ENCODE measurements at places on chromosomes 3 and 15.

DNA sequence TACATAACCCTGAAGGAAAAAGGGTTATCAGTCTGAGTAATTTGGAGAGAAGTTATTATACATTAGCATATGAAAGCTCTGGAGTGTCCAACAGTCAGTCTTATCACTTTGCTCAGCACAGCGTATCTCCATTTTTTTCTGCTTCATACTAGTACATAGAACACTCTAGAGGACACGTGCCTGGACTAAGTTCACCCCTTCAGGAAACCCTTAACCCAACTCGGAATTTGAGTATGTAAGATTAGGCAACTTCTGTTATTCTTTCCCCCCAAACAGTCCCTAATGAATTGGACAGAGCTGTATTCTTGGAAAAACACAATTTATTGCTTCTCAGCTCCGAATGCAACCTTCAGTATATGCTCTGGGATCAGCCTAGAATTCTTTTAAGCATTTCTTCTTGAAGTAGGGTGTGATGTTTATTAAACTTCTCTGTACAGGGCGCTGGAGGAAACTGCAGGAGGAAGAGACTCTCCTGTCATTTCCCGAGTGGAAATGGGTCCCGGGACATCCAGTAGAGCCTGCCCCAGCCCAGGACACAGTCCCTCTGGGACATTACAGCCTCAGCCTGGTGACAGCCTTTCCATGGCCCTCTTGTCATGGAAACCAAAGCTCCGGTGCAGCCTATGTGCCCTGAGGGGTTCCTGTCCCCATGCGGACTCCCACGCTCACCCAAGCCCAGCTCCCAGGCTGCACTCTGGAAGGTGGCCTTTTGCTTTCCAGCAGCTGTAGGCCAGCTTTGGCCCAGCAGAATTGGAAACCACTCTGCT, 37.3 kb upstream of the CMTM8 start:
- peak; percentile 38 for DNase-seq

DNA sequence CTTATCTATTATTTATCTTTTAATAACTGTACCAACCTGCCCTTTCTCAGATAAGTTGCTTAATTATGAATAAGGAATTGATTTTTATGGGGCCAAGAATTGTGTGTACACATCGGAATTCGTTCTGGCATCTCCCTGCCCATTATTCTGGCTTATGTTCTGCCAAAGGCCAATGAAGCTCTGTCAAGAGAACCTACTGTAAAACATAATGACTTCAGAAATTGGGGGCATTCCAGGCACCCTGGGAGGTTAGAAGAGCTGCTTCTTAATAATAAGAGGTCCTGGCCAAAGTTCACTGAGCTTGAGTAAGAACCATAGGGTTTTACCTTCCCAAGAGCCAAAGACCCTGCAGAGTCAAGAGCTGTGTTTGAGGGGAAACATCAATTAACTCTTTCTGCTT, 261.7 kb downstream of the SLC9A9 start:
- no peak for DNase-seq

GRCh38 chr15:96716478-96716877, 386.0 kb downstream of the NR2F2 start:
- no peak for DNase-seq

DNA sequence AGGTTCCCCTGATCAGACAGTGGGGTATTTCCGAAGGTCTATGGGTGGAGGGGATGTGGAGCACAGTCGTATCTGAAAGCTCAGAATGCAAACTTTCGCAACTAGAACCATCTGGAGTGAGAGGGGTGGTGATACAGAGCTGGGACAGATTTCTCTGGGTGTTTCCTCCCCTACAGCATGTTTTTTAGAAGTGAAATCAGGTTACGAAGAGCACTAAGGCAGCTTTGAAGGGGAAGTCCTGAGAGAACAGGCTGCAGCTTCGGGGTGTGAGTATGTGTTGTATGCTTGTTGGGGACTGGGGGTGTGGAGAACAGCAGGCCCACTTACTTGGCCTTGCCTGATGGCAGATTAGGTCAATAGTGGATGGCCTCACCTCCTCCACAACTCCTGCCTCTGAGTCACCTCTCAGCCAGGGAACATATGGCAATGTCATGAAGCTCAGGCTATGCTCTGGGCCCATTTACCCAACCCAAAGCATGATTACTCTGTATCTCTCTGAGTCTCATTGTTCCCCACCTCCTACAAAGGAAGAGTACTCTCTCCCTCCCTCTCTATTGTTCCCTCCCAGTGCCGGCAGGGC, 107.2 kb upstream of the RASGRP1 start:
- peak; percentile 34 for DNase-seq

GRCh38 chr15:101064795-101065569, 145.8 kb downstream of the LRRK1 start:
- DNase-seq, result no peak

DNA sequence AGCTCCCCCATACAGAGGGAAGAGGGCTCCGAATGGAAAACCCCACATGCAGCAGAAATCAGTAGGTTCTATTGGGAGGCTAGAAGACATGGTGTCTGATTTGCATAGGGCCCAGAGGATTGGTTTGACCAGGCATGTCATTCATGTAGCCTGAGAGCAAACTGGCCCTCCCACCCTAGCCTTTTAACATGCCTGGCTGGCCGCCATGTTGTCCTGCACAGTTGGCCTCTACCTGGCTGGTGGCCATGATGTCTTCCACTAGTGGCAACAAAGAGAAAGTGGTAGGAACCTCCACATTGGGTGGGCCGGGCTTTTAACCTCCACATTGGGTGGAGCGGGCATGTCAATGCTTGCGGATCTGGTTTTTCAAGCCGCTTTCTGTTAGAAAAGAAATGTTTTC, 312.1 kb downstream of the TAFA4 start:
- no peak for DNase-seq

DNA sequence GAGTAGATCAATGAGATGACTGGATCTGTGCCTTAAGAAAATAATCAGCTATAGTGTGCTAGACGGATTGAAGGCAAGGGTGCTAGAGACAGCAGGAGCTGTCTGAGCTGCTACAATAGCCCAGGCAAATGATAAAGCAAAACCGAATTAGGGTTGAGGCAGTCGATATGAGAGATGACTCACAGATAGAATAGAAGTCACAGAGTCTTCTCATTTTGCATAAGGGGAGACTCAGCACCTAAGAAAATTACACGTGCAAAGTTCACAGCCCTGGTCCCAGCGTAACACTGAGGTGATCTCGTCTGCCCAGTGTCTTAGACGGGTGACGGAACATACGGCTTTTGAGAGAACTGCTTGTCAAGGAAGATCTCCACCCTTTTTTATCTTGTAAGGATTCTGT, 11.6 kb downstream of the LPP start:
- DNase-seq, result no peak

DNA sequence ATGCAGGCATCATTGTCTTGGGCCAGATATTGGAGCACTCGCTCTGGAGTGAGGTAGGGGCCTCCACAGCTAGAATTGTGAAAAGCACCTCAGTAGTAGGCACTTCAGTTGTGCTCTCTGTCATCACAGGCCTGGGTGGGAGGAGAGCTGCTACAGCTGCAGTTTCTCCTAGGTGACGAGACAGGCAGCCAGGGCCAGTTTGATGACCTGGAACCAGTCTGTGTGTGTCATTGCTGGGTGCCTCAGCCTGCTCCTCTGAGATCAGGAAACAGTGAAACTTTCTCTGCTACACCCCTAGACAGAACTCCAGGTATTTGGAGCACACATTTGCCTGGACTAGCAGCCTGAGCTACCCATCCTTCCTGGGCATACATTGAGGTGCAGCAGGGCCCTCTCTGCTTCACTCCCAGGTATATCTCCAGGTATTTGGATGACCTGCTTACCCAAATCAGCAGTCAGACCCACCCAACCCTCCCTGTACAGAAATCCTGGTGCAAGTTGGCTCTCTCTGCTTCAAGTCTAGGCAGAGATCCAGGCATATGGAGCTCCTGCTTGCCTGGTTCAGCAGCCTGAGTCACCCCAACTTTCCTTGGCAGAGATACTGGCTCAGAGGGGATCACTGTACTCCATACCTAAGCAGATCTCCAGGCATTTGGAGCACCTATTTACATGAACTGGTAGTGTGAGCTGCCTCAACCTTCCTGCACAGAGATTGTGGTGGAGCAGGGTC, 54.3 kb upstream of the SGO1 start:
- no peak for DNase-seq
